GM12878 (cell line): ENCODE measurements at places on chromosomes 4 and X.

GRCh38 chr4:13493793-13494192, 9.7 kb upstream of the RAB28 start:
- no peak for DNase-seq

DNA sequence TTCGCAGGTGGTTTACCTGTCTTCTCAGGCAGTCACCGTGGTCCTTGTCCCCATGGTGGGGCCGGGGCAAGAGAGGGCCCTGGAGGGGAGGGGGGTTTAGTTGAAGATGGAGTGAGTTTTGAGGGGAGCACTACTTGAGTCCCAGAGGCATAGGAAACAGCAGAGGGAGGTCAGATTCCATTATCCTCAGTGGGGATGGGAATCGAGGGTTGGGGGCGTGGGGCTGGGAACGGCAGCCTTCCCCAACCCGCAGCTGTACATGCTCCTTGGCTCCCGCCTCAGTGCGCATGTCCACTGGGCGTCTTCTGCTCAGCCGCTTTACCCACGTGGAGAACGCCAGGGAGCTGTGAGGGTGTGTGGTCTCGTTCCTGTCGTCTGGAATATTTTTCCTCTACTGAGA, at the start of gene GAGE10:
GAGE10 (plus strand) TSS at position 301 of the 400 bp plus-strand sequence. CDS start 1,214 bp downstream, outside the sequence.
- no peak for DNase-seq

GRCh38 chr4:144969821-144970220, 128.2 kb downstream of the ANAPC10 start:
- no peak for DNase-seq

GRCh38 chr4:184287697-184288255, 70.1 kb upstream of the ENPP6 start:
- DNase-seq, result no peak

GRCh38 chr4:139299536-139299935, 1.8 kb upstream of the NAA15 start:
- no peak for DNase-seq

DNA sequence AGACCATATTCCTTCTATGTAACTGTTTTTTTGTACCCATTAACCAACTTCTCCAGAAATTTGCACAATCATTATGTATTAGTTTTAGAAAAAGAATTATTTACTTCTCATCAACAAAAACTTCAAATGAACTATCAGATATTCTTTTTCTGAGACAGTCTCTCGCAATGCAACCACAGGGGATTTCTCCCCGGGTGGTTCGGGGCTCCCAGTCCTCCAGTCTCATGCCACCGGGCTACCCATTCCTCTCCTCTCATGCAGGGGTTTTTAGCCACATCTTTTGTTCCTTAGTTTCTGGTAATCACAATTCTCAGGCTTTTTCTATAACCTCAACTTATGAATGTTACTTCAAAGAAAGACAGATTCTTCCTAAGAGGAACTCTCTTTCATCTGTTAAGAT, 46.6 kb upstream of the CLNK start:
- no peak for DNase-seq

DNA sequence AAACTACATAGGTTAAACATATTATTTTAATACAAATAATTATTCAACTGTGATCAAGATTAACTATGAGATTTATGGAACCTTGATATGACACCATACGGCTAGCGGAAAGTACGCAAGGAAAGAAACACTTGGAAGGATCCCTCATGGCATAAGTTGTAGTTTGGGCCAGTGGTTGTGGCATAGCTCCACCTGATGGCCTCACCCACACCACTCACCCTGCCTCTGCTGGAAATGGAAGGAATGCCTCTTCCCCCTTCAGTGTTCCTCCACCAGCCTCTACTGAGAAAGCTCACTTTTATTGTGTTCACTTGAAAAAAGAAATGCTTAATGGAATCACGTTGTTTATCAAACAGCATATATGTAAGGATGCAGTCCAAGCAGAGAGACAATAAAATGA, 86.4 kb downstream of the BMP15 start:
- DNase-seq, result no peak

- no peak for DNase-seq
Observed at GRCh38 chrX:2320089-2320488, 180.7 kb downstream of the DHRSX start.
